ENCODE measurements at places on chromosomes 4 and X.

- no peak for DNase-seq
Measured at GRCh38 chrX:119982145-119982544, 38.6 kb upstream of the NKAP start.

GRCh38 chr4:122346036-122346435 lies 32.8 kb upstream of the ADAD1 start:
- no peak for DNase-seq

DNA sequence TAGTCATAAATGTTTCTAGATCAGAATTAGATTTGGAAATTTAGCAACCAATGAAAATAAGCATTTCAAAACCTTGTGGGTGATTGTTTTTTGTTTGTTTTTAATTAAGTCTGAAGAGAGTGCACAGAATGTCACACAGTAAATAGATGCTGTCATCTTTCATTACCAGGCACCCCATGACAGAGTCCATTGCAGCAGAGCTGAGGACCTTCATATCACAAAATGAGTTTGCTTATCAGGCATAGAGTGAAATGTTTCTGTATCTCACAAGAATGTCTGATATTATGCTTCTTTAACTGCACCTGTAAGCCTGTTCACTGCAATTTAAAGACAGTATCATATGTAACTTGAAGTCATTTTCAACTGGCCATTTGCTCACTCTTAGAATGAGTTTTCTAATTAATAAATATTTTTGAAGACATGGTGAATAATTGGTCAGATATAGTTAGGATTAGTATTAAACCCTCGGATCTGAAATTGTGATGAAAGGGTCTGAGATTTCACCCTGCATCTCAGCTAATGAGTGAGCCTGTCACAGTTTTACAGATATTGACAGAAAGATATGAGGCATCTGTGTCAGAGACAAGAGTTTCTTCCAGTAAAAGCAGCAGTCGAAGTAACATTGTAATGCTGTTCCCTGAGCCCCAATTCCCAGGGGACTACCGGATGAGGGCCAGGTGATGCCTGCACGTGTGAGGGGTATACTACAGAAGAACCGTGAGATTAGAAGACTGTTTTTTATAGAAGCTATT lies 416.4 kb downstream of the CCSER1 start:
- no peak for DNase-seq

DNA sequence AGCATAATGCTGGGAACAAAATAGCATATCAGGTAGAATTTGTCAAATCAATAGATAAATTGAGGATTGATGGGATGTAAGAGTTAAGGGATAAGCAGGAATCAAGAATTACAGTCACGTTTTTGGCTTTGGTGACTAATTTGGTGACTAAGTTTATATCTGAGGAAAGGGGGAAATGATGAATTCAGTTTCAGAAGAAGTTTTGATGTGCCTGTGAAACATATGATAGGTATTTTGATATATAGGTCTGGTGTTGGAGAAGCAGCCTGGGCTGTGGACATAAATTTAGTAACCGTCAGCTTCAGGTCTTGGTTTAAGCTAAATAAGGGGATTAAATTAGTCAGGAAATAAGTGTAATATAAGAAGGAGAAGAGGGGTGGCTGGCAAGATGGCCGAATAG lies 79.0 kb upstream of the EDA2R start:
- no peak for DNase-seq

DNA sequence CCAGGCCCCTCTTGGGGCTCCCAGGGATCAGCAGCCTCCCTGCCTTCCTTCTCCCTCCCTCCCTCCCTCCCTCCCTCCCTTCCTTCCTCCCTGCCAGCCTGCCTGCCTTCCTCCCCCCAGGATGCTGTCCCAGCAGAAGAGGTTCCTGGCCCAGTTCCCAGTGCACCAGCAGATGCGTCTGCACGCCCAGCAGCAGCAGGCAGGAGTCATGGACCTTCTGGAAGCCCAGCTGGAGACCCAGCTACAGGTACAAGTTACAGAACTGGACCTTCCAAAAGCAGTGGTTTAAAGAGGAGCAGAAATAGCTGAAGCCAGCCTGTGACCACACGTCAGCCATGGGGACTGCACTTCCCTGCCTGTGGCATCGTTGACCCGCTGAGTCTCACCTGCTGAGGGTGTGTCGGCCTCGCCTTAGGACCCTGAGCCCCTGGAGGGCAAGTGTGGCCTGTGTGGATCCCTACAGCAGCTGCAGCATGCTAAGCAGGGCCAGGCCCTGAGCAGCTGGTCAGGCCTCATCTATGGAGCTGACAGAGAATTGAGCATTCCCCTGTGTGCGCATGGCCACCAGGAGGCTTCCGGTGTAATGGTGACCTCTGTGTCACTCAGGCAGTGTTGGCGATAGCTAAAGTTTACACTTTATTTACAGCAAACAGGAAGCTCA lies 84.7 kb downstream of the CRMP1 start:
- no peak for DNase-seq

- peak; percentile 32 for DNase-seq
Measured at GRCh38 chr4:68175562-68176155, 46.0 kb upstream of the TMPRSS11F start.

DNA sequence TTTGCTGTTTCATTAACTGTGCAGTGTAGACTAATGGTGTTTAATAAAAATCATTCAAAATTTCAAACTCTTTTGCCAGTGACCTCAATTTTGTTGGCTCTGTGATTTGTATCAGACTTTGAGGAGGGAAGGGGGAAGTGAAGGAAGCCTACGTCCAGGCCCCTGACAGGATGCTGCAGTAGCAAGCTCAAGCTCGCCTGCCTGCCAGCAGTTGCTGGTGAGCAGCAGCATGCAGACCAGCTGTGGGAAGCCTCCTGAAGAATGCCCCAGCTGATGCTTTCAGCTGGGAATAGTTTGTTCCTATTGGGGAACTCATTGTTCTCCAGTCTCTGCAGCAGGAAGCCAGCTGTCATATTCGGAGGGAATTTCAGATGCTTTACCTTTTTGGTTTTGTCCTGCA lies 495.2 kb downstream of the AFF2 start:
- DNase-seq, result no peak

DNA sequence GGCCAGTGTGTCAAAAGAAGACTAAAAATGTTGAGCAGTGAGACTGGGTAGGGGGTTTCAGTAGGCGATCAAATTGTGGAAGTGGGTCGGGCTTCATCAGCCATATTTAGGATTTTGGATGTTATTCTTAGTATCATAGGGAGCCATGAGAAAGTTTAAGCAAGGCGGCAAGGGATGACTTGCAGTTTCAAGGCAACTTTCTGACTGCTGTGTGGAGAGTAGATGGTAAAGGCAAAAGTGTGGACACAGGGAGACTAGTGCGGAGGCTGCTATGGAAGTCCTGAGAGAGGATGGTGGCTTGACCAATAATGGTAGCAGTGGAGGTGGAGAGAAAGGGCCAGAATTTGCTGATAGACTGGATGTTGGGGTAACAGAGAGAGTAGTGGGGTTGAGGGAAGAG lies 15.4 kb downstream of the GK start:
- DNase-seq, result no peak

DNA sequence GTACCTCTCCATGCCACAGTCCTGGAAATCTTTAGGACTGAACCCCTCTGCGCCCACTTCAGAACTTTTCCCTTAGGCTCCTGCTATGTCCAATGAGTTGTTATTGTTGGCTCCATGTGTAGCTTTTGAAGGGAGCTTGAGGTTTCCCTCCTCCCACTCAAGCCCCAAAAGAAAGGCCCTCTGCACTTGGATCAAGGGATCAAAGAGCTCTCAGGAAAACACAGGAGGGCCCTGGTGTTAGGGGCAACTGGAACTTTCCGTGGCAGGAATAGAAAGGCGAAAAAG lies 135.0 kb downstream of the RASL11B start:
- no peak for DNase-seq

DNA sequence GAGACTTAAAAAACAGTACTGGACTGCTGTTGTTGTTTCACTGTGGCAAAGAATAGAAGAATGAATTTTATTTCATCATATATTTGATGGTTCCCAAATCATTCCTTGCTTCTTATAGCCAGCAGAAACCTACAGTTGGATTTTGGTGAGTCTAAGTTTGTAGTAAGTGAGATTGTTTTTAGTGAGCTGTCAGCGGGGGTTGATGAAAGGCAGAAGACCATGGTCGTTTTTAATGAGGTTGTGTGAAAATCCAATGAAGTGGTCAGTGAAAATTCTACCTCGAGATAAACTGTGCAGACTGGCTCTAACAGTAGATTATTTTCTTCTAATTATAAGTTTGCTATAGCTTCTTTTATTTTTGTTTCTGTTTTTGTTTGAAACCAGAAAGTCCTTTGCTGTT lies 36.2 kb downstream of the ANAPC4 start:
- no peak for DNase-seq

DNA sequence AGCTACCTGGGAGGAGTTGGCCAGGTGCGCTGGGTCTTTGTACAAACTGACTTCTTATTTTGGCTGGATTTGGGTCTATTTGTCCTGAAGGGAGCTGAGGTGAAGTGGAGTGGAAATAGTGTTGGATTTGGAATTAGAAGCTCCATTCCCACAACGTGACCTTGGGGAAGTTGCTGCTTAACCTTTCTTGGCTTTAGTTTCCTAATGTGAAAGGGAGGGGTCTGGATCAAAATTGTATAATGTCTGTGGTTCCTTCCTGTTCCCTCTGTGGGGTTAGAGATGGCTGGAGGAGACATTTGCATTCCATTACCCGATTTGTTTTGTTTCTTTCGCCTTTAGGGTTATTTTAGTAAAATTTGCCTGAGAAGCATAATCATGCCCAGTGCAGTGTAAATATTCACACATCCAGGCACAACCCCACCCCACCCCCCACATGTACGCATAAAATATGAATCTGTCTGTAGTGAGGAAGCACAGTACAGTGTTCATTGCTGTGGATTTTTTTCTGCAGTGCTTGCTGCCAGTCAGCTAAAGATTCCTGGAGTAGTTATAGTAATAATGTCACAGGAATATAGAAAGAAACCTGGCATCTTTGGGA lies 21.5 kb downstream of the JADE1 start:
- no peak for DNase-seq

- DNase-seq, result no peak
Measured at GRCh38 chr4:109730619-109731545, 1.0 kb upstream of the PLA2G12A start.

Measured in ELF-1 (cell line).